Gastrocnemius medialis (tissue), 4 donors: ENCODE measurements at places on chromosomes 1 and 21. TPM values are rescaled to one million over a fixed set of nuclear protein-coding genes. Genes with fewer than 3 reads are reported as not detected.

GRCh38 chr1:197391303-197392226 lies 123.5 kb downstream of the CRB1 start:
- H3K27ac ChIP-seq, result no peak overlapping the region
- H3K4me1 ChIP-seq, result no peaks in the 10 kb centered on the region
- H3K4me3 ChIP-seq, result no peak overlapping the region
- no peaks in the 10 kb centered on the region for H3K36me3 ChIP-seq
- DNase-seq, result no peak

GRCh38 chr1:214864896-214865688 lies 217.4 kb upstream of the KCNK2 start:
- no peak overlapping the region for H3K27ac ChIP-seq
- DNase-seq, result no peak
- H3K27me3 ChIP-seq, result no peaks in the 10 kb centered on the region
- H3K4me1 ChIP-seq, result no peaks in the 10 kb centered on the region

- no peak overlapping the region for H3K27ac ChIP-seq
- peak; percentile 13 for DNase-seq
- no peaks in the 10 kb centered on the region for H3K27me3 ChIP-seq
- H3K4me1 ChIP-seq, result no peaks in the 10 kb centered on the region
- H3K36me3 ChIP-seq, result no peaks in the 10 kb centered on the region
Observed at GRCh38 chr1:96973605-96974004, 252.0 kb downstream of the PTBP2 start.

DNA sequence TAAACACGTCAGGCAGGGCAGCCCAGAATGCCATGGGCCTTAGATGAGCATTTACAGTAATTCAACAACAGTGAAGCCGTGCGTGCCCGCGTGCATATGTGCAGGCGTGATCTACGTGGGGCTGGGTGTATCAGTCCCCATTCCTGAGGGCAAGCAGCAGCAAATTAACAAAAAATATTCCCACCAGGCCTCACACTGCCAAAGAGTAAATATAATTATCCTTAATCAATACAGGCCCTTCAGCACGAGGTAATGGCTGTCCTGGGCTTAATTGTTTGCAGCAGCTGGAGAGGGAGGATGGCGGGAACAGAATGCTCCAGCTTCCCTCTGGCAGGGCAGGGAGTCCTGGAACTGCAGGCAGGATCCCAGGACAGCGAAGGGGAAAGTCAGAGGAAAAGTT lies 91.8 kb downstream of the DDX20 start:
- no peaks in the 10 kb centered on the region for H3K4me1 ChIP-seq
- H3K36me3 ChIP-seq, result no peaks in the 10 kb centered on the region
- no peak overlapping the region for H3K4me3 ChIP-seq

DNA sequence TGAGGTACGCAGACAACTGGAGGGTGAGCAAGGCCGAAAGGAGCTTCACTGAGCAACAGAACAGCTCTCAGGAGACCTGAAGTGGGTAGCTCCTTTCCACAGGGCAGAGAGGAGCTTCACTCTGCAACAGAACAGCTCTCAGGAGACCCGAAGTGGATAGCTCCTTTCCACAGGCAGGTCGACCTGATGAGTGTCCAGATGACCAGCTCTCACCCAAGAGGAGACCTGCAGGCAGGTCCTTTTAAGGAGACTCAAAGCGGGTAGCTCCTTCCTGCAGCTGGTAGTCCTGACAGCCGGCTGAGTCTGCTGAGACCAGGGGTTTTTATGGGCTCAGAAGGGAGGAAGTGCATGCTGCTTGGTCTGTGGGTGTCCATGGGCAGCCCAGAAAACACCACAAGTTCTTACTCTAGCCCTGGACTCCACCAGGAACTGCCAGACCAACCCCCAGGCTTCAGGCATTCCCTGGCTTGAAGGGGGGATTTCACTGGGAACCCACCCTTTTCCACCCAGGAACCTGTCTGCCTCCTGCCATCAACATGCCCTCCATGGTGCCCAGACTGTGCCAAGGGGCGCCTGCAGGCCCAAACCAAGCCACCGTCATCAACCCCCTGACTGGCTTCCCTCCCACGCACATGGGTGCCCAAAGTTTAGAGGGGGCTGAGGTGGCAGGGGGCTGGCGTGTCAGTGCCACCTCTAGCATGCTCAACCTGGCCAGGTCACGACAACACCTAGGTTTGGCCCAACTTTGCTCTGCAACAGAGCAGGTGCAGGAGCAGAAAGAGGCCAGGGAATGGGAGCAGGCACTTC lies 43.6 kb downstream of the ZBTB8OS start:
- no peak overlapping the region for H3K27ac ChIP-seq
- H3K27me3 ChIP-seq, result no peaks in the 10 kb centered on the region
- H3K4me3 ChIP-seq, result no peak overlapping the region
- H3K4me1 ChIP-seq, result peaks cover 4% of the 10 kb centered on the region
- no peaks in the 10 kb centered on the region for H3K36me3 ChIP-seq

Gene FALEC
- total RNA-seq, result not detected

Gene VHLL
- total RNA-seq, result not detected

GRCh38 chr1:100130552-100131077 lies 2.1 kb downstream of the SASS6 start:
- DNase-seq, result no peak
- no peak overlapping the region for H3K27ac ChIP-seq
- no peak overlapping the region for H3K4me3 ChIP-seq
- no peaks in the 10 kb centered on the region for H3K36me3 ChIP-seq

DNA sequence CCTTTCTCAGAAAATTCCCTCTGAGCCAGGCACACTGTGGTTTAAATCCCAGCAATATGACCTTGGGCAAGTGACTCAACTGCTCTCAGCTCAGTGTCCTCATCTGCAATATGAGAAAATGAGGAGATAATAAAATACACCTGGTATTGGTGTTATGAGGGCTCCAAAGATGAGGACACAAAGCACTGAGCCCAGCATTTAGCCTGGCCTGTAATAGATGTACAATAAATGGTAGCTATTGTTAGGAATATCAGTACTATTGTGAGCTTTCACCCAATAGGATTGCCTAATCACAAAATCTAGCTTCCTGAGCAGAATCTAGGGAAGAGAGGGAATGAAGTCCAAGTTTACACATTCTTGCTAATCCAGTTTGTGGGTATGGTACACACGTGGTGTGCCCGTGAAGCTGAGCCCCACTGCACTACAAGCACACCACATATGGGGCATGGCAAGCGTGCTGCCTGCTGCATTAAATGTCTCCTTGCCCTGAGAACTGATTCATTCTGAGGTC lies 24.3 kb upstream of the SLC30A1 start:
- H3K4me3 ChIP-seq, result no peak overlapping the region
- H3K27me3 ChIP-seq, result peaks cover 3% of the 10 kb centered on the region
- no peak for DNase-seq

Gene FAM177B
- total RNA-seq, result 0.39 TPM

DNA sequence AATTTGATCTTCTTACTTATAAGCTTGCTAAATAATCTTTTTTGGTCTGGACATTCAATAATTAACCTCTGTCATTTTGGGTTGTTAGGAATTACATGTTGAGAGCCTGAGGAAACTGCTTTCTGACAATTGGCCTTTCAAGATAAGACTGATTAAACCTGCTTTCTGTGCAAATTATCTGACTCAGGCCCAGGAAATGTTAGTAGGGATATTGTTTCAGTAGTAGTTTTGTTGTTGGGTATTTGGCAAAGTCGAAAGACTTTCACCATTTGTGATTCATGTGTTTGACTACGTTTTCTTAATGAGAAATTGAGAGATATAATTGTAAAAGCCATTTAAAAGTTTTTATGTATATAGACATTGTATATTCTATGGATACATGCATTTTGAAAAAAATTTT lies 81.1 kb upstream of the GPR88 start:
- H3K4me3 ChIP-seq, result no peak overlapping the region
- H3K4me1 ChIP-seq, result no peaks in the 10 kb centered on the region
- no peak for DNase-seq
- no peaks in the 10 kb centered on the region for H3K36me3 ChIP-seq
